ENCODE measurements at places on chromosomes 2 and 18. TPM values are rescaled to one million over a fixed set of nuclear protein-coding genes. Genes with fewer than 3 reads are reported as not detected.

Gene DUSP28
- 5.4 TPM for polyA plus RNA-seq

Gene ASB18
- polyA plus RNA-seq: not detected

DNA sequence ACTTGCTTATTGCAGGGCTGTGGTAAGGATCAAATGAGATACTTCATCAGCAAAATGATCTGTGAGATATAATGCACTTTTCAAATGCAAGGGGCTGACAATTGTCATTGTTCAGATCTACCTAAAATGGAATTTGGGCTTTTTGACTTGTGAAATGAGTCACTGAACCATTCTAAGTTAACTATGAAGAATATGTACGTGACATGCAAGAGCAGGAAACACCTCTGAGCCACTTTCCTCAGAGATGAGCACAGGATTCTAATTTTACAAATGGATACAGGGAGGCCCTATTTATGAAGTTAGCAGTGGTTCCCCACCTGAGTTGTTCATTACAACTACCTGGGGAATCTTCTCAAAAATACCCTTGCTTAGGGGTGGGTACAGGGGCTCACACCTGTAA is 26.7 kb downstream of the CTLA4 start:
- no peaks in the 10 kb centered on the region for H3K27me3 ChIP-seq
- no peak for DNase-seq
- H3K4me1 ChIP-seq: no peaks in the 10 kb centered on the region

Gene KHK
- polyA plus RNA-seq: 12.7 TPM

- H3K4me1 ChIP-seq: no peaks in the 10 kb centered on the region
- H3K27ac ChIP-seq: no peak overlapping the region
- peaks cover 4% of the 10 kb centered on the region for H3K27me3 ChIP-seq
- no peaks in the 10 kb centered on the region for H3K36me3 ChIP-seq
- H3K4me3 ChIP-seq: no peak overlapping the region
Measured at GRCh38 chr2:241049739-241050623, 51.6 kb downstream of the SNED1 start.

Gene COL6A3
- 2.8 TPM for polyA plus RNA-seq

DNA sequence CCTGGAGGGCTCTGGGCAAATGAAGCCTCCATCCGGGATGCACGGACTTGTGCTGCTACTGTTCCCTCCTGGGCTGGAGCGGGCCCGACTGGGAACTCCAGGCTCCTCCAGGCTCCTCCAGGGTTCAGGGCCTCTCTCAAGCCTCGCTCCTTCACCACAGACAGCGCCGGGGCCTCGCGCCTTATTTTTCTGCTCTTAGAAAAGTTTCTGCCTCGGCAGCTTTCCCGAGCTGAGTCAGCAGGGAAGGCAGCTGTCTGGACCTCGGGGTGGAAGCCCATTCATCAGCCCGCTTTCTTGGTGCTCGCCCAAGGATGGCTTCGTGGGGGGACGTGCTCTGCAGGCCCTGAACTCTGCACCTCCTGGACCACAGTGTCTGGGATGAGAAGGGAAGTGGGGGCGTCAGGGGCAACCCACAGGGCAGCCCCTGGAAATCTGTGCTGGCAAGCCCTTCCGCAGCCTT is 12.9 kb upstream of the TEX51 start:
- no peak overlapping the region for H3K27ac ChIP-seq
- peaks cover 3% of the 10 kb centered on the region for H3K27me3 ChIP-seq
- H3K4me1 ChIP-seq: peaks cover 11% of the 10 kb centered on the region
- peak; percentile 72 for DNase-seq
- peak overlapping the region; percentile 43 for H3K4me3 ChIP-seq
- H3K36me3 ChIP-seq: no peaks in the 10 kb centered on the region

- no peaks in the 10 kb centered on the region for H3K36me3 ChIP-seq
- no peak overlapping the region for H3K4me3 ChIP-seq
- DNase-seq: no peak
Measured at GRCh38 chr2:213545481-213545880, 261.2 kb downstream of the SPAG16 start.

Gene UGT1A5
- polyA plus RNA-seq: not detected

DNA sequence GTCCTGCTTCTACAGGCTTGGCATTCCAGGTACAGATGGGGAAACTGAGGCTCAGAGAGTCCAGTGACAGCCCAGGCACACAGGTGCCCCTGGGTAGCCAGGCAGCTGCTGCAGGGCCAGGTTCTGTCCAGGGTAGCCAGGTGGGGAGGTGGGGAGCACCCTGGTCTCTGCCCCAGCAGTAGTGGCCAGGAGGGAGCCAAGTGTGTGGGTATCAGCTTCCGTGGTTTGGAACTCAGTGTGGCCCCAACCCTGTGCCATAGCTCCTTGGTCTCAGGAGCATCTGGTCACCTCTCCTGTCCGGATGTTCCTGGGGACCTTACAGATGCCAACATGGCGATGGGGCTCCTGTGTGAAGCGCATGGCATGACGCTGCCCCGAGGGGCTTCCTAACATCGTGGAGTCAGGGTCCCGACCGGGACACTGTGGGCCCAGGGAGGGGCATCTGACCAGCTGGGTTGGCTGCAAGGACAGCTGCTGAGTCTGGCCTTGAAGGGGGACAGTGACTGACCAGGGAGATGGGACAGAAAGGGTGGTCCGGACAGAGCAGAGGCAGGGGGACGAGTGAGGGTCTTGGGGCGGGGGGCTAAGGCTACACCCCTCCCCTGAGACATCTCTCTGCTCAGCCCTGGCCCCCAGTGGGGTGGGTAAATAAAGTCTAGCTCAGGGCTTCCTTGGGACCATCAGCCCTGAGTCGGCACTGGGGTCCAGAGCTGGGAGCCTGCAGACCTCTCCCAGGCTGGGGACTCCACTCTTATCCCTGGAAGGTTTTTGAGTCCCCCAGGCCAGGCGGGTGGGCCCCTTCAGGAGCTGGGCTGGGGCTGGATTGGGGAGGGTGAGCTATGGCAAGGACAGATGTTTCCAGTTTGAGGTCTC is 76.0 kb upstream of the SMAD7 start:
- no peaks in the 10 kb centered on the region for H3K4me1 ChIP-seq
- H3K36me3 ChIP-seq: no peaks in the 10 kb centered on the region
- no peak for DNase-seq
- no peaks in the 10 kb centered on the region for H3K27me3 ChIP-seq
- H3K27ac ChIP-seq: no peak overlapping the region

DNA sequence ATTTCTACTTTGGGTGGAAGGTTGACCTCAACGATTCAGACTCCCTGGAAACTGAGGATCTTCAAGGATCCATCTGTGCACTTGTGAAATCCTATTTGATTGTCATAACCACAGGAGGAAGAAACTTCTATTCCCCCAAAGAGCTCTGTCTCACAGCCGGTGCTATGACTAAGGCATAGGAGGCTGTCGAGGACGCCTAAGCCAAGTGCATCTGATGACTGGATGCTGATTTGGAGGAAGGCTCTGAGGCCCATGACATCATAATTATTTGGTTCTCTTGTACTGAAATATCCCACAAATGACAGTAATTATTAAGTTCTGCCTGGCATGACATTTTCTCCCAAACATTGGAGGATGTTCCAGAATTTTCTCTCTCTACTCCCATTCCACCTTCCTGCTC is 13.8 kb upstream of the KCNF1 start:
- no peaks in the 10 kb centered on the region for H3K4me1 ChIP-seq
- no peaks in the 10 kb centered on the region for H3K36me3 ChIP-seq
- H3K27me3 ChIP-seq: no peaks in the 10 kb centered on the region
- no peak overlapping the region for H3K27ac ChIP-seq

Gene INO80B
- polyA plus RNA-seq: 19.2 TPM

Gene CGREF1
- not detected for polyA plus RNA-seq

- peaks cover 61% of the 10 kb centered on the region for H3K36me3 ChIP-seq
- DNase-seq: no peak
- no peaks in the 10 kb centered on the region for H3K27me3 ChIP-seq
- no peak overlapping the region for H3K27ac ChIP-seq
- no peak overlapping the region for H3K4me3 ChIP-seq
Measured at GRCh38 chr2:24947561-24948157, 24.1 kb downstream of the DNAJC27 start.

Gene SNORC
- polyA plus RNA-seq: 13.2 TPM

DNA sequence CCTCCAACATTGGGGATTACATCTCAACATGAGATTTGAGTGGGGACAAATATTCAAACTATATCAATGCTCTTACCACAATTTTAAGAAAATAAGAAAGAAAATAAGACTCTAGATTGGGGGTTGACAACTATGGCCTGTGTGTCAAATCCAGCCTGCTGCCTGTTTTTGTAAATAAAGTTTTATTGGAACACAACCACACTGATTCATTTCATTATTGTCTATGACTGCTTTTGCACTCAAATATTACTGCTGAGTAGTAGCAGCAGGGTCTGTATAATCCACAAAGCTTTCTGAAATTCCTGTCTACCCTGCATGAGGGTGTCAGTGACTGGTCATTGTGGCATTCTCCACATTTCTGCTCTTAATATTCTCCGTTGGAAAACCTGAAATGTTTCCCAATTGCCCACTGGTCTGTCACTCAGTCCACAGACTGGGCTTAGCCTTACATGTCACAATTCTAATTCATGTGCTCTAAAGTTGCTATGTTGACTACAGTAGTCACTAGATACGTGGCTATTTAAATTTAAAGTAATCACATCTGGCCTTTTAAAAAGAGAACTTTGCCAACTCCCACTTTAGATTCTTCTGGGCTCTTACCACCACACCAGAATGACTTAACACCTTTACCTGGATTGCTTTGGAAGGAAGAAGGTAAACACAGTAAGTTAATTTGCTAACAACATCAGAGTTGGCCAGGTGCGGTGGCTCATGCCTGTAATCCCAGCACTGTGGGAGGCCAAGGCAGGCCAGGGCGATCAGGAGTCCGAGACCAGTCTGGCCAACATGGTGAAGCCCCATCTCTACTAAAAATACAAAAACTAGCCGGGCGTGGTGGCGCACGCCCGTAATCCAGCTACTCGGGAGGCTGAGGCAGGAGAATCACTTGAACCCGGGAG is 86.9 kb downstream of the CLHC1 start:
- H3K4me1 ChIP-seq: no peaks in the 10 kb centered on the region
- H3K36me3 ChIP-seq: no peaks in the 10 kb centered on the region
- no peak overlapping the region for H3K4me3 ChIP-seq
- DNase-seq: no peak
- H3K27ac ChIP-seq: no peak overlapping the region

Gene SERPINB10
- polyA plus RNA-seq: not detected

- no peak overlapping the region for H3K27ac ChIP-seq
- no peaks in the 10 kb centered on the region for H3K27me3 ChIP-seq
- no peaks in the 10 kb centered on the region for H3K4me1 ChIP-seq
- no peaks in the 10 kb centered on the region for H3K36me3 ChIP-seq
- no peak for DNase-seq
- H3K4me3 ChIP-seq: no peak overlapping the region
Measured at GRCh38 chr2:64848363-64848762, 140.8 kb upstream of the SLC1A4 start.

- no peak overlapping the region for H3K4me3 ChIP-seq
- no peaks in the 10 kb centered on the region for H3K36me3 ChIP-seq
- no peak overlapping the region for H3K27ac ChIP-seq
- no peak for DNase-seq
- H3K4me1 ChIP-seq: no peaks in the 10 kb centered on the region
Measured at GRCh38 chr2:149393614-149394013, 63.2 kb downstream of the LYPD6 start.

GRCh38 chr2:24985511-24985910 is 13.8 kb upstream of the DNAJC27 start:
- no peak for DNase-seq
- peak overlapping the region; percentile 77 for H3K27ac ChIP-seq
- no peaks in the 10 kb centered on the region for H3K36me3 ChIP-seq

DNA sequence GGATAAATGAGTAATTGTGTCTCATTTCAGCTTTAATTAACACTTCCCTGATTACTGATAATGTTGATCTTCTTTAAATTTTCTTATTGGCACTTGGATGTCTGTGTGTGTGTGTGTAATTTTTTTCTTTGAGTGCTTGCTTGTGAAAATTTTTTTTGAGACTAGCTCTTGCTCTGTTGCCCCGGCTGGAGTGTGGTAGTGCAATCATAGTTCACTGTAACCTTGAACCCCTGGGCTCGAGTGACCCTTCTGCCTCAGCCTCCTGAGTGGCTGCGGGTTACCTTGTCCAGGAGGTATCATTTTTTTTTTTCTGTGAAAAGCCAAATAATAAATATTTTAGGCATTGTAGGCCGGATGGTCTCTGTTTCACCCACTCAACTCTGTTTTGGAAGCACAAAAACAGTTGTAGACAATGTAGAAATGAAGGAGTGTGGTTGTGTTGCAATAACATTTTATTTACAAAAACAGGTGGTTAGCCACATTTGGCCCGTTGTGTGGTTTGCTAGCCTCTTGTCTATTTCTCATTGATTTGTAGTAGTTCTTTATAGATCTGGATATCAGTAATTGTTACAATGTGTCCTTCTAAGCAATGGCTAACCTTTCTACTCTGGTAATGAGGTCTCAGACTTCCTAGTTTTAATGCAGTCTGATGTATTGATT is 7.9 kb downstream of the IL1RL2 start:
- no peak overlapping the region for H3K27ac ChIP-seq
- H3K27me3 ChIP-seq: no peaks in the 10 kb centered on the region
- H3K4me1 ChIP-seq: no peaks in the 10 kb centered on the region
- no peaks in the 10 kb centered on the region for H3K36me3 ChIP-seq

- peak overlapping the region; percentile 62 for H3K27ac ChIP-seq
- no peaks in the 10 kb centered on the region for H3K36me3 ChIP-seq
- H3K27me3 ChIP-seq: no peaks in the 10 kb centered on the region
- no peak overlapping the region for H3K4me3 ChIP-seq
- H3K4me1 ChIP-seq: no peaks in the 10 kb centered on the region
- no peak for DNase-seq
Measured at GRCh38 chr2:108594132-108594981, 60.1 kb downstream of the LIMS1 start.

- H3K4me3 ChIP-seq: no peak overlapping the region
- H3K27ac ChIP-seq: peak overlapping the region; percentile 47
- DNase-seq: peak; percentile 80
- H3K36me3 ChIP-seq: no peaks in the 10 kb centered on the region
Measured at GRCh38 chr18:63322908-63323634, 3.5 kb upstream of the BCL2 start.

DNA sequence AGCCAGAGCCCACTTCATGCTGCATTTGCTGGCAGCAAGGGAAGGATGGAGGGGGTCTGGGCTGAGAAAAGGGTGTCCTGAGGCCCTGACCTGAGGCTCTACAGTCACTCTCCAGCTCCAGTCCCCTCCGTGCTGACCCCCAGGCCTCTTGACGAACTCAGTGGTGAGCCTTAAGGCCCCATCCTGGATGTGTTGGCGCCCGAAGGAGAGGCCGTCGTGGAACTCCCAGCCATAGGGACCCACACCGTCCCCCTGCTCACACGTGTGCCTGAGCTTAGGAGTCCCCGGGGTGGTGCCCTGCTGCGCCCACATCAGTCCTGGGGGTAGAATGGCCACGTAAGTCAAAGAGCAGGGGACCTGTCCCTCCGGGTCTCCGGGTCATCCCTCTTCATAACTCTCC is 776 bp downstream of the MOGS start:
- no peaks in the 10 kb centered on the region for H3K27me3 ChIP-seq
- peak overlapping the region; percentile 88 for H3K27ac ChIP-seq
- peaks cover 10% of the 10 kb centered on the region for H3K36me3 ChIP-seq

DNA sequence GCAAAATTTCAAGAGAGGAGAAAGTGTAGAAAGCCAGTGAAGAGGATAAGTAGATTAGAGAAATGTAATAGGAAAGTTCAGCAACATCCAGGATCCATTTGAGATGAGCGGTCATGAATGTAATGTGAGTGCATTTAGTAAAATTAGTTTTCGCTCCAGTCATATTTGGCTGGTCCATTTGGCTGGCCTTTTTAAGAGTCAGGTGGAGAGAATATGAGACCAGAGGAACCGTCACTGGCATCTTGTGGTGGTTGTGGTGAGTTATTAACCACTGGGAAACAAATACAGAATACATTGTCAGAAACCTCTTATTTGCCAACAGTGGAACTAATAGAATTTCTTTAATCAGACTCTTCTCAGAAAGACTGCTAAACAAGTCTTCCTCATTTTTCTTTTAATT is 1064.3 kb upstream of the CDH2 start:
- no peaks in the 10 kb centered on the region for H3K27me3 ChIP-seq
- no peaks in the 10 kb centered on the region for H3K4me1 ChIP-seq
- no peak overlapping the region for H3K27ac ChIP-seq
- no peak for DNase-seq

Gene TEKT4
- polyA plus RNA-seq: not detected

Data from sigmoid colon (tissue), 7 donors.